ENCODE measurements at places on chromosomes 16 and 17. TPM values are rescaled to one million over a fixed set of nuclear protein-coding genes. Genes with fewer than 3 reads are reported as not detected.

Gene HS3ST3B1
- not detected for total RNA-seq

Gene ABCC11
- 0.48 TPM for total RNA-seq

Gene C16orf46
- 1.9 TPM for total RNA-seq

Gene NACA2
- total RNA-seq = not detected

Gene CDC6
- 11.3 TPM for total RNA-seq

Gene RBFOX1
- not detected for total RNA-seq

Gene LRRC46
- total RNA-seq = 1.0 TPM

Gene KRTAP9-4
- not detected for total RNA-seq

Gene TBC1D3K
- not detected for total RNA-seq

Gene FLOT2
- total RNA-seq = 33.9 TPM

- no peak for DNase-seq
- no peaks in the 10 kb centered on the region for H3K4me1 ChIP-seq
- no peak overlapping the region for H3K4me3 ChIP-seq
- H3K36me3 ChIP-seq = no peaks in the 10 kb centered on the region
- no peak overlapping the region for H3K27ac ChIP-seq
Measured at GRCh38 chr16:86127366-86127765, 228.4 kb downstream of the IRF8 start.

DNA sequence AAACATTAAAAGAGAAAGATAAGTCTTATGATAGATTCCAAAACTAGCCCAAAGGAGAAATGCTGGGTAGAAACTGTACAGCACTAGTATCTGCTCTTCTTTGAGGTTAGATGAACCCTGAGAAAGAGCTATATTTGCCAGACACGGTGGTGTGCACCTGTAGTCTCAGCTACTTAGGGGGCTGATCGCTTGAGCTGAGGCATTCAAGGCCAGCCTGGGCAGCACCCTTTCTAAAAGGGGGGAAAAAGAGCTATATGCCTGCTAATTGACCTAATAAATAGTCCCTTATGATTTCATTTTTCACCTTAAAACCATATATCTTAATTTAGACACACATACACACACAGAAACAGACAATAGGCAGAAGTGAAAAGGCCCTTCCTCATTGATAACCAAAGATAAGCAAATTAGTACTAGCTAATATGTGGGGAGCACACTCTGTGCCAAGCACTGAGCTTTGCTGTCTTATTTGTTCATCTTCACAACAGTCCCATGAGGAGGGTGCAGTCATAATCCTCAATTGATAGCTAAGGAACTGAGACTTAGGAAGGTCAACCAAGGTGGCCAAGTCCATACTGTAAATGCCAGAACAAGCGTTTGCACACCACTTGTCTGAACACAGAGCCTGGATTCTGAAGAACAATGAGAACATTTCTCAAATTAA, 56.6 kb upstream of the NLK start:
- peak overlapping the region; percentile 57 for H3K27ac ChIP-seq
- H3K4me3 ChIP-seq = no peak overlapping the region
- DNase-seq = no peak
- H3K4me1 ChIP-seq = no peaks in the 10 kb centered on the region

DNA sequence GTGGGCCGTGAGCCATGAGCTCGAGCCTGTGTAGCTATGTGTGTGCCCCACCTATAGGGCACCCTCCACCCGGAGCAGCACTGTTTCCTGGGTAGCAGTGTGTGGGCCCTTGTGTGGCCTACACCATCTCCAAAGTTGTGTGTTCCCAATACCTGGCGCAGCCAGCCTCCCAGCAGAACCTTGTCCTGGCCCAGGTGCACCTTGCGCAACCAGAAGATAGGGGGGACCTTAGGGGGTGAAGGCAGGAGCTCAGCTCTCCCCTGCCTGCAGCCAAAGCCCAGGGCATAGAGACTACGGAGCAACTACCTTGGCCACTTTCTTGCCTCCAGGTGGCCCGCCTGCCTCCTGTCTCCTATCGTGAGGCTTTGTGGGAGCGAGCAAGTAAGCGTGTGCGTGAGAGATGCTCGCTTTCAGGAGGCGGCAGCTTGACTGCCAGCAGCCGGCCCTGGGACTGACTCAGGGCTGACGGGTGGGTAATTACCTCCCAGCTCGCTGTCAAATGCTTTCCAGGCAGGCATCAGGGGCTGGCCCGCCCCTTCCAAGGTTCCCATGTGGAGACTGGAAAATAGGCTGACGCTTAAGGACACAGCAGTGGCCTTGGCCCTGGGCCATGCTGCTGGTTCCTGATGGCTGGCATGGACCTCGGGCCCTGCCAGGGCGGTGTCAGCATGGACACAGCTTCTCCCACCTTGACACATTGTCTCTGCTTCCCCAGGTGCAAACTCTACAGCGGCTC, 19.0 kb downstream of the TRAF7 start:
- H3K27ac ChIP-seq = no peak overlapping the region
- DNase-seq = no peak
- no peaks in the 10 kb centered on the region for H3K27me3 ChIP-seq
- H3K4me1 ChIP-seq = no peaks in the 10 kb centered on the region
- H3K4me3 ChIP-seq = no peak overlapping the region

GRCh38 chr16:87465306-87465705, 27.5 kb downstream of the ZCCHC14 start:
- peak; percentile 80 for DNase-seq
- no peak overlapping the region for H3K4me3 ChIP-seq
- no peaks in the 10 kb centered on the region for H3K27me3 ChIP-seq
- peak overlapping the region; percentile 82 for H3K27ac ChIP-seq
- H3K4me1 ChIP-seq = peaks cover 26% of the 10 kb centered on the region

DNA sequence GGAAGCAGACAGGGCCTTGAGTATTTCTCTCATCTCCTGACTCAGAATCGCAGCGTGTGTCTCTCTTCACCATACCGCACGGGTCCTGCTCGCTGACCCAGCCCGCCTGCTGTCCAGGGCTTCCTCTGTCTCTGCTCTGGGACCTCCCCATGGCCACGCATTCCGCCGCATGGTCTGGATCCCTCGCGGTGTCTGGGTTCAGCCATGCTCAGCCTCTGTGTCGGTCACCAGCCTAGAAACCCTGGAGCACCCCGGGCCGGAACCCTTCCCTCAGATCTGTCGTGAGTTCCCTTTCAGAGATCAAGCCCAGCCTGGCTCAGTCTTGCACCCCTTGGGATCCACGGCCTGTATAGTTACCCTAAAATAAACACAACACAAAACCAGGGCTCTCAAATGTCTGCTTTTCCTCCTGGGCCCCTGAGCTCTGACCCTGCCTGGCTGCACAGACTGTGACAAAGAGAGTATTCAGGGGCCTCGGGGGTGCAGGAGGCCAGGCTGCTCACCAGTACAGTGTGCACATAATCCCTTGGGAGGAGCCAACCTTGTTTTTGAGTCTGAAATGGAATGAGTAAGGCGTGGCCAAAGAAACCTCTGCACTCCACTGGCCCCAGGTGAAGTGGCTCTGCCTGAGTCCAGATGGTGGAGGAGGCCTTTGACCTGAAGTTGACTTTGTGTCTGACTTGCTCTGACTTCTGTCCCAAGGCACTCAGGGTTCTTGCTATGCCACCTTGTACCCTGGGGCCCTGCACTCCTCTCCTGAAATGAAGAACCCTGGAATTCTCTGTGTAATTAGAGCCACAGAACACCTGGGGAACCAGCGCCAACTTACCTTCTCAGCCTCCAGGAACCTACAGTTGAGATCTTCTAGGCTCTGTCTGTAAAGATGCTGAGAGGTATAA, 5.8 kb upstream of the SPIRE2 start:
- no peak overlapping the region for H3K4me3 ChIP-seq

DNA sequence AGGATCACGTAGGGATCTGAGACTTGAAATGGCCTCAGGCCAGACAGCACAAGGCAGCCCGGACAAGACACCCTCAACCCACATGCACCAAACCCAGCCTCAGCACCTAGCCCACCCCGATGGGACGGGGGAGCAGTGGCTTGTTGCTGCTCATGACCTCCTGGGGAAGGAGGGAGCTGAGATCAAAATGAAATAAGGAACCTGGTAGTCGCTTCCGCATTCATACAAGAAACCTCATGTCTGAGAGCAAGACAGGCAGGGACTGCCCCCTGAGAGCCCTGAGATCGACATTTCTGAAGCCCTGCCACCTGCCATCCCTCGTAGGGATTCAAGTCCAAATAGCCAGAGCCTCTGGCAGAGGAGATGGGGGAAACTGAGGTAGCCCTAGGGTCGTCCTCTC, 5.7 kb upstream of the CEP131 start:
- no peaks in the 10 kb centered on the region for H3K36me3 ChIP-seq
- H3K27me3 ChIP-seq = no peaks in the 10 kb centered on the region
- H3K4me1 ChIP-seq = no peaks in the 10 kb centered on the region
- no peak for DNase-seq
- H3K27ac ChIP-seq = no peak overlapping the region

GRCh38 chr16:90048347-90048722, 28.8 kb downstream of the PRDM7 start:
- H3K27me3 ChIP-seq = no peaks in the 10 kb centered on the region
- H3K27ac ChIP-seq = no peak overlapping the region
- no peaks in the 10 kb centered on the region for H3K36me3 ChIP-seq
- H3K4me3 ChIP-seq = no peak overlapping the region
- peaks cover 13% of the 10 kb centered on the region for H3K4me1 ChIP-seq

GRCh38 chr17:39335704-39336223, 65.7 kb downstream of the FBXL20 start:
- no peaks in the 10 kb centered on the region for H3K27me3 ChIP-seq
- H3K4me3 ChIP-seq = no peak overlapping the region
- H3K4me1 ChIP-seq = no peaks in the 10 kb centered on the region
- H3K27ac ChIP-seq = no peak overlapping the region

GRCh38 chr17:50630524-50631194, 4.0 kb upstream of the ABCC3 start:
- DNase-seq = no peak
- H3K36me3 ChIP-seq = no peaks in the 10 kb centered on the region
- H3K4me3 ChIP-seq = no peak overlapping the region
- no peaks in the 10 kb centered on the region for H3K4me1 ChIP-seq

GRCh38 chr16:75495076-75495674, at the start of gene CHST6:
TSS of gene CHST6 (minus strand) at chr16:75495441. CDS start at chr16:75479828, 15,613 bp downstream.
- no peaks in the 10 kb centered on the region for H3K36me3 ChIP-seq
- H3K4me1 ChIP-seq = peaks cover 12% of the 10 kb centered on the region
- no peak for DNase-seq

- DNase-seq = no peak
- H3K27me3 ChIP-seq = no peaks in the 10 kb centered on the region
- no peak overlapping the region for H3K27ac ChIP-seq
- no peak overlapping the region for H3K4me3 ChIP-seq
Measured at GRCh38 chr17:64264891-64265290, 1.8 kb upstream of the TEX2 start.

- H3K4me3 ChIP-seq = no peak overlapping the region
- no peak for DNase-seq
- H3K27ac ChIP-seq = no peak overlapping the region
- no peaks in the 10 kb centered on the region for H3K36me3 ChIP-seq
- H3K4me1 ChIP-seq = no peaks in the 10 kb centered on the region
Measured at GRCh38 chr16:59170099-59170712, 436.1 kb upstream of the GOT2 start.

DNA sequence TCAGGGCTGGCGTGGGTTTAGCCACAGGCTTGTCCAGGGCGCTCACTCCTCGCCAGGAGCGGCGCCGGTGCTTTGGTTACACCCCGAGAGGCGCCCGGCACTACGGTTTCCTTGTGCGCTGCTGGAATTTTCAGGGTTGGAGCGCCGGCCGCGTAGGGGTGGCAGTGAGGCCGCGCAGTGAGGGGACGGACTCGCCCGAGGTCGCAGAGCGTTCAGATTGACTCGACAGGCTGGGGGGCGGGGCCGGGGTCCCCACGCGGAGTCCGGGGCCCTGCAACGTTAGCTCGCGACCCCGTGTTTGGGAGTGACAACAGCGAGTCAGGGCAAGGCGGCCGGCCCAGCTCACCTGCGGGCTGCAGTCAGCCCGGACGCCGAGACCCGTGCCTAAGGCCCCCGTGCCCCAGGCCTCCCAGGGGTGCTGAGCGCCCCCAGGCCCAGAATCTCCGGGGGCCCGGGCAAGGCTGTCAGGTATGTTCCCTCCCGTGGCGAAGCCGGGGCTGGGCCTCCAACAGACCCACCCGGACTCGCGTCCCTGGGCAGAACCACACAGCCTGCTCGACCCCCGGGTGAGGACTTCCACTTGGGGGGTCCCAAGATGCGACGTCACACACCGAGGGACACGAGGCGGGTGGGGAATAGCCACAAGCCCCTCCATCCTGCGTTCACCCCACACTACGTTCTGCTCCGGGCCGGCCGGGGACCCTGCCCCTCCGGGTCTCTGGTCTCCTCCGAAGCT, 1.3 kb upstream of the ACTG1 start:
- H3K4me1 ChIP-seq = peaks cover 13% of the 10 kb centered on the region
- no peaks in the 10 kb centered on the region for H3K27me3 ChIP-seq
- peak overlapping the region; percentile 100 for H3K27ac ChIP-seq
- H3K4me3 ChIP-seq = peak overlapping the region; percentile 98
- peak; percentile 62 for DNase-seq

Data from uterus (tissue), 4 donors.